Lower lobe of right lung (tissue), 2 donors: ENCODE measurements at places on chromosomes 4 and X. TPM values are rescaled to one million over a fixed set of nuclear protein-coding genes. Genes with fewer than 3 reads are reported as not detected.
A peak's percentile ranks its signal among the peaks of the same experiment; 100 is the strongest.

- H3K27me3 ChIP-seq: no peaks in the 10 kb centered on the region
- peaks cover 24% of the 10 kb centered on the region for H3K4me1 ChIP-seq
- no peaks in the 10 kb centered on the region for H3K36me3 ChIP-seq
- H3K4me3 ChIP-seq: peak overlapping the region; percentile 84
- no peak for DNase-seq
Measured at GRCh38 chr4:44725726-44726037, 674 bp downstream of the GNPDA2 start.

GRCh38 chr4:12689457-12689856 lies 794.7 kb downstream of the RAB28 start:
- no peak overlapping the region for H3K27ac ChIP-seq
- H3K27me3 ChIP-seq: no peaks in the 10 kb centered on the region
- no peak overlapping the region for H3K4me3 ChIP-seq
- H3K36me3 ChIP-seq: no peaks in the 10 kb centered on the region
- H3K4me1 ChIP-seq: no peaks in the 10 kb centered on the region
- no peak for DNase-seq

The NXF2 gene
- 0.35 TPM for total RNA-seq

GRCh38 chrX:149831473-149831872 lies 49.5 kb upstream of the MAGEA8 start:
- no peaks in the 10 kb centered on the region for H3K27me3 ChIP-seq
- no peak for DNase-seq
- no peak overlapping the region for H3K27ac ChIP-seq

DNA sequence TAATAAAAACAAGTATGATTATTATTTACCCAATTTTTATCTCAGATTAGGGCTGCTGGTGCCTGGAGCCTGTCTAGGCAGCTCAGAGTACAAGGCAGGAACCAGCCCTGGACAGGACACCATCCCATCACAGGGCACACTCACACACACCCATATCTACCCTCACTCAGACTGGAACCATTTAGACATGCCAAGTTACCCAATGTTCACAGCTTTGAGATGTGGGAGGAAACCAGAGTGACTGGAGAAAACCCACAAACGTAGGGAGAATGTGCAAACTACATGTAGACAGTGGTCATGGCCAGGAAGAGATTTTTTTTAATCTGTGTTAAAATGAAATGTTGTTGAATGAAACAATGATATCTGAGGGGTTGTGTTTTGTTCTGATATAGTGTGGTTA lies 35.7 kb upstream of the ADGRA3 start:
- H3K4me3 ChIP-seq: no peak overlapping the region
- no peak for DNase-seq
- H3K4me1 ChIP-seq: no peaks in the 10 kb centered on the region
- no peaks in the 10 kb centered on the region for H3K27me3 ChIP-seq
- no peaks in the 10 kb centered on the region for H3K36me3 ChIP-seq

DNA sequence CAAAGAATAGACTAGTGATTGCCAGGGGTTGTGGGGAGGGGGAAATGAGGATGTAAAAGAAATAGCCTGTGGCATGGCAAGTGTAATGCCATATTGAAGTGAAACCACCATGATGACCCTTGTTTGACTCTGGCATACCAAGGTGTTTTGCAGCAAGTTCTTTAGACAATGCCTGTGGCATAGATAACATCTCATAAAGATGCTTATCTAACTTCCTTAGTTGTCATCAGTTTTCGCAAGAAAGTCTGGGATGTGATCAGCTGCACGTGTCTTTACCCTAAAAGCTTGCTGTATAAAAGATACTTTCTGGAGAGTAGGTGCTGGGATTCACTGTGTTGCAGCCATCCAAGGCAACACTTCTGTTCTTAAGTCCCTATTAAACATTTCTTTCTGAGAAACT lies 176.1 kb upstream of the MAGEB16 start:
- H3K27ac ChIP-seq: no peak overlapping the region
- H3K4me3 ChIP-seq: no peak overlapping the region
- no peaks in the 10 kb centered on the region for H3K27me3 ChIP-seq
- DNase-seq: no peak
- no peaks in the 10 kb centered on the region for H3K4me1 ChIP-seq

The TEX13D gene
- not detected for total RNA-seq

The CHRDL1 gene
- 60.6 TPM for total RNA-seq

- no peak overlapping the region for H3K27ac ChIP-seq
- H3K4me3 ChIP-seq: no peak overlapping the region
- H3K27me3 ChIP-seq: no peaks in the 10 kb centered on the region
- H3K4me1 ChIP-seq: no peaks in the 10 kb centered on the region
Measured at GRCh38 chr4:6262176-6262575, 7.5 kb upstream of the WFS1 start.

DNA sequence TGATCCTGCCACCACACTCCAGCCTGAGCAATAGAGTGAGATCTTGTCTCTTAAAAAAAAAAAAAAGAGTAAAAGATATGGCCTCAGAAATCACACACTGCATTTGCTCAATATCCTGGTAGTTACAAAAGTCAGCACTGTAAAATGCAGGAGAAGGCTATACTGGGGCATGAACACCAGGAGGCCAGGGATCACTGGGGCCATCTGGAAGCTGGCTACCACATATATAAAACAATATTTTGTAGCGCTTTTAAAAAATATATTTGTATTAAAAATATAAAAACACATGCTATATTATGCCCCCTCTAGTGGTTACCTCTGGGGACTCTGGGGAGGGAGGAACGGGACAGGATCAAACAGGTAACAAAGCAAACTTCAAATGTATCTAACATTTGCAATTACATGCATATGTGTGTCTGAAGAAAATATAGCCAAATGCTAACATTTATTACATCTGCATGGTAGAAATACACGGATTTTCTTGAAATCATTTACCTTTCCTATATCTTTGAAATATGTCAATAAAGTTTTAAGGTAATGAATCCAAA lies 4.0 kb downstream of the C4orf46 start:
- no peak overlapping the region for H3K4me3 ChIP-seq
- H3K27me3 ChIP-seq: no peaks in the 10 kb centered on the region

- no peak for DNase-seq
- peaks cover 100% of the 10 kb centered on the region for H3K36me3 ChIP-seq
- H3K27ac ChIP-seq: no peak overlapping the region
- no peak overlapping the region for H3K4me3 ChIP-seq
- H3K27me3 ChIP-seq: no peaks in the 10 kb centered on the region
Measured at GRCh38 chrX:71400710-71401109, 34.6 kb downstream of the TAF1 start.

DNA sequence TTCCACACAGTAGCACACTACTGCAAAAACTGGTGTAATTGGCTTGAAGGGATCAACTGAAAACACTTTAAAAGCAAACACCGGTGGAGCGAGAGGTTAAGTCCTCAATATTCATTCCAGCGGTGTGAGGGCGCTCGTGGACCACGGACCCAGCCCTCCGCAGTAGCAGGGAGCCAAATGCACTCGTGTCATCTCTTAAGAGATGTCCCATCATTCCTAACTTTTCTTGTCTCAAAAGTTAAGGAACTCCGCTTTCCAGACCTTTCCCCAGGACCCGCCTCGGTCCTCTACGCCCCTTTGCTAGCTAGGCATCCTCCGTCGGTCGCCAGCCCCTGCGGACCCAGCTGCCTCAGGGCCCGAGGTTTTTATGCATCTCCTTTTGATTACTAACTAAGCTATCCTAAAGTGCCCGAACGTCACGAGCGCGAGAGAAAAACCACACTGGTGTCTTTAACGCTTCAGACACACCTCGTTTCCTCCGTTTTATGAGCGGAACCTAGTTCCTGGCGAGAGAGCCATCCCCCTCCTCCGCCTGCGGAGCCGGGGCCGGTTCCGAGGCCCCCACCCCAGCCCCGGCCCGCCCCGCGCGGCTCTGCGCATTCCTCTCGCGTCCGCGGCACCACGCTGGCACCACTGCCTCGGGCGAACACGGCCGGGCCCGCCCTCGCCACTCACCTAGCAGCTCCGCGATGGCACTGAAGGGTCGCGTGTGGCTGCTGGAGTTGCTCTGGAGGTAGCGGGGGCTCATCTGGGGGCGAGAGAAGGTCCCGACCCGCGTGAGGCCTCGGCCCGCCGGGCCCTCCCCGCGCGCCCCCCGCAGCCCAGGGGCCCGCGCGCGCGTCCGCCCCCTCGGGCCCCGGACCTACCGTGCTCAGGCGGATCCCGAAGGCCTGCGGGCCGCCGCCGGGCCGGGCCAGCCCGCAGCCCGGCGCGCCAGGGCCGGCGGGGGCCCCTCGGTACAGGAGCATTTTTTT lies 723 bp downstream of the MORC4 start:
- H3K4me1 ChIP-seq: no peaks in the 10 kb centered on the region
- no peaks in the 10 kb centered on the region for H3K27me3 ChIP-seq
- DNase-seq: peak; percentile 53
- H3K36me3 ChIP-seq: no peaks in the 10 kb centered on the region
- H3K27ac ChIP-seq: peak overlapping the region; percentile 49

DNA sequence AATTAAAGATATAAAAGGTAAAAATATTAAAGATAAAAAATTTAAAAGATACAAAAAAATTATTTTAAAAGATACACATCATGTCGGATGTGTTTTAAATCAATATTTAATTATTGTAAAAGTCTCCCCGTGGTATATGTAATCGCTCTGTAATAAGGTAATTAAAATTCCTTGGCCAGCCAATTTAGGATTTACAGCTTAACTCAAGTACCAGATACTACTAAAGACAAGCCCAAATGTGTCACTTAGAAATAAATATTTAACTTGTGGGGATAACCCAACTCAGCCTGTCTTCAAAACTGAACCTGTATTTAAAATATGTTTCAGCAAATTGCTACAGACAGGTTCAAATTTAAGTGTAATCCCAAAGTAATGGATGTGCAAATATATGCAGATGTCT lies 56.0 kb downstream of the GPR82 start:
- H3K4me1 ChIP-seq: no peaks in the 10 kb centered on the region
- H3K27me3 ChIP-seq: no peaks in the 10 kb centered on the region
- no peaks in the 10 kb centered on the region for H3K36me3 ChIP-seq

DNA sequence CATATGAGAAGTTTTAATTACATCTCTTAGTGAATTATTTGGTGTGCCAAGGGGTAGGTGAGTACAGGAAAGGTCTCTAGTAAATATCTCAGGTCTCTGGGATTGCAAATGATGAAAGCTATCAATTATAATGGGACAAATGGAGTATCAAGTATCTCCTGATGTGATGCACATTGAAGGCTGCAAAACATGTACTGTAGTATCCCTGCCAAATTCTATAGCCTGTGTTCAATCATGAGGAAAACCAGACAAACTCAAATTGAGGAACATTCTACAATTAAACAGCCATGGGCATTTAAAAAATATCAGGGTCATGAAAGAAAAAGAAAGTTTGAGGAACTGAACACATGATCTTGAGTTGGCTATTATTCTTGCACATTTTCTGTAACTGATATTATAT lies 665.4 kb upstream of the PABPC4L start:
- H3K36me3 ChIP-seq: no peaks in the 10 kb centered on the region
- H3K27me3 ChIP-seq: no peaks in the 10 kb centered on the region
- DNase-seq: no peak
- no peak overlapping the region for H3K4me3 ChIP-seq

DNA sequence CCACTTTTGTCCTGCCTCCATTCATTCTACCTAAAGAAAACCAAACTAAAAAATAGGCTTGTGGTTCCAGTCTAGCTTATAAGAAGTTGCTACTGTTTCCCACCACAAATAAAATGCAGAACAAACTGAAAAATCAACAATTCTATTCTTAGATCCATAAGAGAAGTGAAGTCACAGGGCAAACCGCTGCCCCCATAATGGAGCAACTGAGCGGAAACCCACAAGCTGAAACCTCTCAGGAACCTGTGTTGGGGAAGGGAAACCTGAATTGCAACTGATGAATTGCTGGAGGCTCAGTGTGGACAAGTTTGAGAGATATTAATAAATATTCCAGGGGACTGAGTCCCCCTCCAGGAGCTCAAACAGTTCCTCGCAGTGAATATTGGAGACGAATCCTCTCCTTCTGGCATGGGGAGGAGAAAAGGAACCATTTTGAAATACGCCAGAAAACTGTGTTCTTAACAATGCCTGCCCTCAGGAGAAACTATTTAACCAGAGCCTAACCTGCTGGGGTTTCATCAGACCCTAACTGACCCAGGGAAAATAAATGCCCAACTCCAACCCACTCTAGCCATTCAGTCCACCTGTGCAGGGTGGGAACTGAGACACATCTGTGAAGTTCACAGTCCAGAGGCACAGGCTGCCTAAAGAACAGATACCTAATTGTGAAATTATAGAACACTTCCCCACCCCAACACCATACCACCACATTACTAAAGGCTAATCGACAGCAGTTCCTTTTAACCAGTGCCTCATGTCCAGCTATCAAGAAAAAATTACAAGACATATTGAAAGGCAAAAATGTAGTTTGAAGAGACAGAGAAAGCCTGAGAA lies 22.8 kb upstream of the SH3RF1 start:
- no peaks in the 10 kb centered on the region for H3K27me3 ChIP-seq
- H3K4me3 ChIP-seq: no peak overlapping the region
- no peak overlapping the region for H3K27ac ChIP-seq
- H3K4me1 ChIP-seq: no peaks in the 10 kb centered on the region
- peak; percentile 54 for DNase-seq
- no peaks in the 10 kb centered on the region for H3K36me3 ChIP-seq

The RHOXF2 gene
- total RNA-seq: not detected

GRCh38 chr4:24557026-24558025 lies 27.0 kb downstream of the DHX15 start:
- peaks cover 40% of the 10 kb centered on the region for H3K36me3 ChIP-seq
- H3K27me3 ChIP-seq: no peaks in the 10 kb centered on the region
- no peak overlapping the region for H3K4me3 ChIP-seq
- DNase-seq: no peak
- H3K4me1 ChIP-seq: peaks cover 33% of the 10 kb centered on the region

GRCh38 chr4:145709843-145710242 lies 29.9 kb downstream of the C4orf51 start:
- DNase-seq: no peak
- no peaks in the 10 kb centered on the region for H3K27me3 ChIP-seq
- no peaks in the 10 kb centered on the region for H3K4me1 ChIP-seq
